Smooth muscle cell of bladder (primary cell): ENCODE measurements at places on chromosomes 5 and 9. TPM values are rescaled to one million over a fixed set of nuclear protein-coding genes. Genes with fewer than 3 reads are reported as not detected.

The AJM1 gene
- total RNA-seq = 1.00 and 1.4 TPM in 2 replicates

The PCDHB15 gene
- total RNA-seq = 0.46 and 0.71 TPM in 2 replicates

The RMI1 gene
- 3.2 and 3.8 TPM in 2 replicates for total RNA-seq

The PLPPR1 gene
- not detected in 2 replicates for total RNA-seq

The RRAGA gene
- 49.5 and 70.6 TPM in 2 replicates for total RNA-seq

The SLC34A3 gene
- total RNA-seq = not detected in 2 replicates

The SLC6A19 gene
- total RNA-seq = not detected in 2 replicates

The RASGRF2 gene
- total RNA-seq = 7.2 and 8.0 TPM in 2 replicates

The PPP3R2 gene
- not detected in 2 replicates for total RNA-seq

The COL15A1 gene
- total RNA-seq = 164 and 267 TPM in 2 replicates

The PCDHB11 gene
- total RNA-seq = 0.18 and 0.28 TPM in 2 replicates

The CCL28 gene
- 0.43 and 1.5 TPM in 2 replicates for total RNA-seq

The BTNL8 gene
- not detected in 2 replicates for total RNA-seq

The IFNW1 gene
- not detected in 2 replicates for total RNA-seq

The GMCL2 gene
- total RNA-seq = not detected in 2 replicates

The SH3RF2 gene
- under 0.01 and 0.28 TPM in 2 replicates for total RNA-seq

The SPINK6 gene
- total RNA-seq = 3.1 and 15.6 TPM in 2 replicates

The TTC16 gene
- 0.09 and 0.14 TPM in 2 replicates for total RNA-seq

The ACSL6 gene
- total RNA-seq = under 0.01 and 0.09 TPM in 2 replicates

The PCAT7 gene
- total RNA-seq = not detected in 2 replicates

The UNC5A gene
- total RNA-seq = under 0.01 TPM in 1 of 2 replicates, not detected in the other

The LRRC19 gene
- not detected in 2 replicates for total RNA-seq

The GABRA6 gene
- not detected in 2 replicates for total RNA-seq

The RPL35 gene
- total RNA-seq = 3,147 and 3,152 TPM in 2 replicates

The ELOVL7 gene
- total RNA-seq = under 0.01 and 0.09 TPM in 2 replicates

The FGF1 gene
- total RNA-seq = 0.92 and 1.1 TPM in 2 replicates

The STK32A gene
- 0.71 and 1.3 TPM in 2 replicates for total RNA-seq

The F2RL2 gene
- total RNA-seq = 5.4 and 9.8 TPM in 2 replicates

The UBE2B gene
- 19.1 and 21.6 TPM in 2 replicates for total RNA-seq

The FUT7 gene
- total RNA-seq = not detected in 2 replicates

The GAPT gene
- total RNA-seq = not detected in 2 replicates

The MYOZ3 gene
- 0.14 and 0.37 TPM in 2 replicates for total RNA-seq

The NSMF gene
- total RNA-seq = 10.4 and 15.5 TPM in 2 replicates

The TMEM215 gene
- total RNA-seq = not detected in 2 replicates
